GM12865 (cell line): ENCODE measurements at places on chromosomes 12 and 14.

DNA sequence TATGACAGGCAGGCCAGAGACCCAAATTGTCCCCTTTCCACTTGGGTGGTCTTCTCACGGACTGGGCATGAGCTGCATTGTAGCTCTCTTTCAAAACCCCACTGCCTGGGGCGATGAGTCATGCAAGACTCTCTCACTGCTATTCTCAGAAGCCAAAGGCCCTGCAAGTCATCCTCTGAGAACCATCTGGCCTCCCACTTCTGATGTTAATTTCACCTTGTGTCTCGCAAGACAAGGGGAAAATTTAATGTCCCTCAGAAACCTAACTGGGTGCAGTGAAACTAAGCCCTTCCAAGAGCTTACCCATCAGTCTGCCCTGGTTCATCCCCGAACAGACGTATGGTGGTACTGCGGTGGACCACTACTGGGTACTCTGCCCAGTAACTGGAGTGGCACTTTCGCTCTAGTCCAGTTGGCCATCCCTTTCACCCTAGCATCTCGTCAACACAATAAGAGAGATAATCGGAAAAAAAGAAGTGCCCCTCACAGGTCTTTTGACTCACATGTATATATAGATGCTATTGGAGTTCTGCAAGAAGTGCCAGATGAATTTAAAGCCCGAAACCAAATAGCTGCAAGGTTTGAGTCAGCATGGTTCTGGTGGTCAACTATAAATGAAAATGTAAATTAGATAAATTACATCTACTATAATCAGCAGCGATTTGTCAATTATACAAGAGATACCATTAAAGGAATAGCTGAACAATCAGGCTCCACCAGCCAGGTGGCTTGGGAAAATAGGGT is 31.3 kb upstream of the LALBA start:
- peak; percentile 92 for DNase-seq

DNA sequence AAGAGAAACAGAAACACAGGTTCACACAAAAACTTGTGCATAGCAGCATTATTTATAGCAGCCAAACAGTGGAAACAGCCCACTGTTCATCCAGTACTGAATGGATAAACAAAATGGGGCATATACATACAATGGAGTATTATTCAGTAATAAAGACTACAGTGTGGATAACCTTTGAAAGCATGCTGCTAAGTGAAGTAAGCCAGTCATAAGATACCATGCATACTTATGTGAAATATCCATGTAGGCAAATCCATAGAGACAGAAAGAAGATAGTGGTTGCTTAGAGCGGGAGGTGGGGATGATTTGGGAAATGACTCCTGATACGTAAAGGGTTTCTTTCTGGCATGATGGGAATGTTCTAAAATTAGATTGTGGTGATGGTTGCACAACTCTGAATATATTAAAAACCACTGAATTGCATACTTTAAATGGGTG is 99.4 kb downstream of the CRADD start:
- no peak for DNase-seq

GRCh38 chr12:26746121-26746714 is 86.8 kb downstream of the ITPR2 start:
- peak; percentile 18 for DNase-seq

DNA sequence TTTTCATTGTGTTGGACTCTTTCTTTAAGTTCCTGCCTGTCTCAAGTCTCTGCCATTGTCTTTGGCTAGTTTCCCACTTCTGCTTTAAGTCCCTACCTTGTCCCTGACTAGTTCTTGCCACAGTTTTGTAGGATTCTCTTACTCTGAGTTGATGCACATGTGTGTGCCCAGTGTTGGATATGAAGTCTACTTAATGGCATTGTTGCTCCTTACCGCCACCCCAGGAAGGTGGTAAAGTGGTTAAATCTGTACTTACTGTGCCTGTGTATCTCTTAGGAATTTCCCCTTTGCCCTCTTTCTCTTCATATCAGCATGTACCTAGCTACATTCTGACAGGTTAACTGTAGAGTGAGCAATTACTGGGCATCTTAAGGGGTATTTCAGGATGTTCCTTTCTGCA is 227.1 kb downstream of the NUBPL start:
- no peak for DNase-seq

- DNase-seq: no peak
Measured at GRCh38 chr12:47548401-47548800, 157.4 kb downstream of the RPAP3 start.

DNA sequence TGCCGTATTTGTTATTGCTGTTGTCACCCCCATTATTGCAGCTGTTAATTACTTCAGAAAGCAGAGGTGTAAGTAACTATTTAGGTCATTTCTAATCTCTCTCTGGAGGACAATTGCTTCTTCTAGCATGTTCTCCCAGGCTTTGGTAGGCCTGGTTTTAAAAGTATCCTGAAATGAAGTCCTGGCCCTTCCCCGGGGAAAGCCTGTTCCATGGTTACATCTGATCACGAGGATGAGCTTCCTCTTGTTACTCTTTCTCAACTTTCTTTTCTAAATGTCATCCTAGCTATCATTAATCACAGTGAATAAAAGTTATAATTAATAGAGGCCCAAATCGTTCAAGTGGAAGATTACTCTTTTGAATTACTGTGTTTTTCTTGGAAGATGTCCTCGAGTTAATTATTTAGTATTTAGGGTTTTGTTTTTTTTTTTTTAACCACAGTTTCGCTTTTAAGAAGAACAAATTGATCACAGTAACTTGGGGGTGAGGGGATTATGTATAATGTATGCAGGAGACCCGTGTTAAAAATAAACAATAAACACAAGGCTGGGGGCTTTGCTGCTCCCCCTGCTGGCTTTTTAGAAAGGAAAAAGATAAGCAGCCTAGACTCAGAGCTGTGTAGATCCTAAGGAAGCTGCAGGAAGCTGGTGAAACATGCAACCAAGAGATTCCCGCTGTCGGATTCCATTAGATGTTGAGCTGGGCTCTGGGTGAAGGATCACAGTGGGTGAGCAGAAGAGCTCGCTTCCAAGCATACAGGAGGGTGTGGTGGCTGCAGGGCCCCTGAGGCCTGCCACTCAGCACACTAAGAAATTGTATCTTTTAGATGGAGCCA is 420.1 kb downstream of the FUT8 start:
- DNase-seq: no peak

GRCh38 chr12:106174876-106175275 is 36.1 kb upstream of the NUAK1 start:
- DNase-seq: no peak

- peak; percentile 84 for DNase-seq
Measured at GRCh38 chr12:48997719-48998496, 1.3 kb downstream of the DDN start.

DNA sequence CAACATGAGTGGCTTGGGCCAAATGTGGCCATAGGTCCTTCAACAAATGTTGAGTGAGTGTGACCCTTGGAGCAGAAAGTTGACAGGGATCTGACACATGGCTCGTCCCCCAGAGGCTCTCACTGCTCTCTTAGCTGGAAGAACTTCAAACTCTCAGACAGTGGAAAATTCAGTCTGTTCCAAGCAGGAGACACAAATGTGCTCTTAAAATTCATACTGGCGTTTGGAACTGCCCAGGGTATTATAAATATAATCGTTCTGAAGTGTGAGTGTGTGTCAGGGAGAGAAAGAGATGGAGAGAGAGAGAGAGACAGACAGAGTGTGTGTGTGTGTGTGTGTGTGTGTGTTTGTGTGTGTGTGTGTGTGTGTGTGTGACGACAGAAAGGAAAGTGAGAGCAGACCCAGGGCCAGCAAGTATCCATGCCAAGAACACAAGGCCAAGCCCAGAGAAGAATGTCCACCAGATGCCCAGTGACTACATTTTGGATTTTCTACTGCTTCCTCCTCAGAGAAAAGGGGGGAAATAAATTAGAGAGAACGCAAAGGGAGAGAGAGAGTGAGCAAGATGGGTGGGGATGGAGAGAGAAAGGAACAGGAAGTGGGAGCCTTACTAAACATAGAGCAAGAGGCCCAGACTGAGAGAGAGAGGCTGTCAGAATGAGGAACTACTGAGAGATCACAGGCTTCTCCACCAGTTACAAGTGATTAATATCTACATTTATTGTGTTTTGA is 193.6 kb upstream of the NUDT4 start:
- DNase-seq: peak; percentile 81

- peak; percentile 62 for DNase-seq
Measured at GRCh38 chr14:75222208-75222701, 45.8 kb upstream of the TMED10 start.

DNA sequence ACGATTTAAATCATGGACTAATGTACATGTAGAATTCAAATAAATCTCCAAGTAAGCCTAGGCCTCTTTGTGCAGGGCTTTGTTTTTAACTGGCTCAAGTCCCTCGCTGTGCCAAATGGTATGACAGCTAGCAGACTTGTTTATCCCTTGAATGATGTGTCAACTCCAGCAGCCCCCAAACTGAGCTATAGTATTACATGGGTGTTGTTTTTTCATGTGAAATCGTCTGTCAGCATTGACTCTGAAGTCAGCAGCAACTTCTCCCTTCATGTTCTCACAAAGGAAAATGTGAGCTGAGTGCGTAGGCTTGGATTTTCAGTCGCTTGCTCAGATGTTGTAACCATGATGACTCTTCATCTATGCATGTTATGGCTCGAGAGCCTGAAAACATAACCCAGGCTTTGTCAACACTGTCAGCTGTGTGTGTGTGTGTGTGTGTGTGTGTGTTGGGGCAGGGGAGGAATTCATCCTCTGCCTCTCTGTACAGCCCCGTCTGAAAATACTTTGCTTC is 73.3 kb downstream of the PTHLH start:
- DNase-seq: no peak

GRCh38 chr12:82359115-82359478 is 768 bp downstream of the METTL25 start:
- peak; percentile 21 for DNase-seq

DNA sequence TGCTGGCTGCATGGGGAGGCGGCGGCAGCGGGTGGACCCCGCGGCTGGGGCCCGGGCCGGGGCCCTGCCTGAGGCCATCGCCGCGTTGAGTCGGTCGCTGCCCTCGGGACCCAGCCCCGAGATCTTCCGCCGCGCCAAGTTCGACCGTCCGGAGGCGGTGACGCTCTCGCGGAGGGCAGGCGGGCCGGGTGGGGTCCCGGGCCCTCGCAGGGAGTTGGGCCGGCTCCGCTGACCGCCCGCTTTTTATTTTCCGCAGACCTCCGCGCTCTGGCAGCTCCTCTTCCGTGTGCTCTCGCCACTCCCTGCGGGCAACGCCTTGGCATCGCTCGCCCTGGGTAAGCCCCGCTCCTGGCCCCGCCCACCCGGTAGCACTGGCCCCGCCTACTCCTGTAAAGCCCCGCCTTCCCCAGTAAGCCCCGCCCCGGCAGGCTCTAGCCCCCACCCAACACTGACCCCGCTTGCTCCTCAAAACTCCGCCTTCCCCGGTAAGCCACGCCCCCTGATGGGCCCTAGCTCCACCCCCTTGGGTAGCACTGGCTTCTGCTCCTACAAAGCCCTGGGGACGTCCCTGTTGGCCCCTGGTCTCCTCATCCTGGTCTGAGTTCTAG is 424 bp downstream of the TEDC1 start:
- peak; percentile 91 for DNase-seq

DNA sequence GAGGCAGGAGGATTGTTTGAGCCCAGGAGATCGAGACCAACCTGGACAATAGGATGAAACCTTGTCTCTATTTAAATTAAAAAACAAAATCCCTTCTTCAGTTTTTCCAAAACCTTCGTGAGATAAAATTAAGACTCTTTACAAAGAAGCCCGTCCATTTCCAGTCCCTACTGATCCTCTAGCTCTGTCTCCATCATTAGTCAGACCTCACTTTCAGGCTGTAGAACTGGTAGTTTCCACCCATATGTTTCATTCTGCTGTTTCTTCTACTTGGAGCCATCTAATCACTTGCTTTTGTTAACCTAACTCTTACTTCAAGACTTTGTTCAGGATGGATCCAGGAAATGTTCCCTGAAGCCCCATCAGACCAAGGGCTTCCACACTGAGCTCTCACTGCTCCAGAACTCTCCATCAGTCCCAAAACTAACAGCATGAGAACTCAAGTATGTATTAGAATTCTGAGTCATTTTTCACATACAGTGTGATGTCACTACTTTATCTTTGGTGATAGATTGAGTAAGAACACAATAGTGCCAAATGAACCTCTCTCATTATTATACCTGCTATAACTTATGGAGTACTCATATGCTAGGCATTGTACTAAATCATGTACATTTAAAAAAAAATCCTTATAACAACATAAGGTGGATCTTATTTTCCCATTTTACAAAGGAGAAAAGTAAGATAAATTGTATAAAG is 90.8 kb downstream of the PRICKLE1 start:
- no peak for DNase-seq

GRCh38 chr12:94169495-94169894 is 21.1 kb downstream of the PLXNC1 start:
- DNase-seq: no peak

DNA sequence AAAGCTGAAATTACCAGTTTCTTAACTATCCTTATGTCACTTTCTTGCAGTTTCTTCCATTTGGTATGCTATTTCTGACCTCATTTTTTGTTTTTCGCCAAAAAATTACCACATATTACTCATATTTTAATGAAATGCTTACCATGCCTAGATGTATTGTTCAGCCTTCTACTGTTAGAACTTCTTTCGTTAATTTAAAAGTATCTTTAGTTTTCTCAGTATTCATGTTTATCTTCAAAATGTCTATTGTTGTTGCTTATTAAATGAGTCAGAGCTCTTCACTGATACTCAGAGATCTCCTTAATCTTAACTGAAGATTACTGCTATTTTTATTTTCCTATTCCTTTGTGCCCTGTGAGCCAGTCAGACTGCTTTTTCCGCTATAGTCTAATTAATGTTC is 20.5 kb downstream of the RAP1B start:
- DNase-seq: no peak

DNA sequence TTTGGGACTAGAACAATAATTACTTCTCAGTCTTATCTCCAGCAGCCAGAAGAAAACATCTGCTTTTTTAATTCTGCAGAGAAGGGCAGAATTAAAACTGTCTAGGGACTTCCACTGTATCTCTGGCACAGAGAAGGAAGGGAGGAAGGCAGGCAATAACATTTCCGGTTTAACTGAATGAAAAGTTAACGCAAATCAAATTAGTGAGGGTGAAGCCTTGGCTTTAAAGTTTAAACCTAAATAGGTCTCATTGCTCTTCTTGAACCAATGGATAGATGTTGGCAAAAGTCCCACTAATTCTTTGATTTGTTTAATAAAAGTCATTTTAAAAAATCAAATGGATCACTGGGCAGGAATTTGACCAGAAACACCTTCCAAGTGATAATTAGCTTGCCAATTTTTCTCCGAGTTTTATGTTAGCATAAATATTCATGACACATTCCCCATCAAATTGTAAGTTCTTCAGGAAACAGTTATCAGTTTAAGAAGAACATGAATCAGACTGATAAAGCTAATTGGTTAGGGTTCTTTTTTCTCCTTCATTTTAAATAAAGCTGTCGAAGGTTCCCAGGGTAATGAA is 181.9 kb downstream of the SLC15A5 start:
- no peak for DNase-seq

GRCh38 chr12:116265351-116266147 is 11.9 kb downstream of the MED13L start:
- no peak for DNase-seq

GRCh38 chr14:55781046-55781445 is 201.0 kb downstream of the KTN1 start:
- DNase-seq: no peak

DNA sequence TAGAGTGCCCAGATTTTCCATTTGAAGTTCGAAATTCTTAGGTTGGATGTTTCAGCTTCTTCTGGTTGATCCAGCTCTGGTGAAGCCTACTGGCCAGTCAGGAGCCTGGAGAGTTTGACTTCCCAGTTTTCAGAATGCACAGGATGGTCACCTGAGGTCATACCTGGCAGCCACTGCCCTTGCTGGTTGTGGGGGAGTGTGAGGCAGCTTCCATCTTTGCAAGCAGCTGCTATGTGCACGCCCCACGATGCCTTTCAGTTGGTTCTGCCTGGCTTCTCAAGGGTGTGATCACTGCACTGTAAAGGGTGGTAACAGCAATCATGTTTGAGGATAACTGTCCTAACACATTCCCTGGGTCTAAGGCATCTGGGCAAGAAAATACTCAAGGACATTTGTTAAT is 15.4 kb downstream of the CCDC92 start:
- DNase-seq: no peak
